ENCODE measurements at places on chromosomes 7 and 10.

DNA sequence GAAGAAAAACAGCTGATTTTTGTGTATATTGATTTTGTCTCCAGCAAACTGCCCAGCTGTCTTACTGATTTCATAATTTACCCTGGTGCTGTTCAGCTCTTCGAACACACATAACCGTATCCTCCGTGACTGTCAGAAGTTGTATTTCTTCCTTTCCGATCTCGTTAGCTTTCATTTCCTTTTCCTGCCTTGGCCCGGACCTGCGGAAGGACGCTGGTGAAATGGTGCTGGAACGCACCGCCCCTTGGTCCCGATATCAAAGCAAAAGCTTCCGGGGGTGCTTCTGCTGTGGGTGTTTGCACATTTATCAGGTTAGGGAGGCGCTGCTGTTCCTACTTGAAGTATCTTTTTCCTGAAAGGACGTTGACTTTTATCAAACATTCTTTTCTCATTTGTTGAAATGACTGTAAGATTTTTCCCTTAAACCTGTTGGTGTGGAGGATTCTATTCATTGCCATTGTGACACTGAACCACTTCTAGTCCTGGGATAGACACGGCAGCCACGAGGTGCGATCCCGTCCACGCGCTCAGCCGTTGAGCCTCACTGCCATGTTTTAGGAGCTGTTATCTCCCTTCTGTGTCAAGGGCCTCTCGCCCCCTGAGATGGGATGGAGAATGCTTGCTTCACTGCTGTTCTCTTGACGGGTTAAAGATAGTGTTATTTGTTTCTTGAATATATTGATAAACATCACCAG is 72.6 kb downstream of the FOXL3 start:
- DNase-seq: no peak

GRCh38 chr7:81908220-81908619 is 138.4 kb upstream of the HGF start:
- no peak for DNase-seq

DNA sequence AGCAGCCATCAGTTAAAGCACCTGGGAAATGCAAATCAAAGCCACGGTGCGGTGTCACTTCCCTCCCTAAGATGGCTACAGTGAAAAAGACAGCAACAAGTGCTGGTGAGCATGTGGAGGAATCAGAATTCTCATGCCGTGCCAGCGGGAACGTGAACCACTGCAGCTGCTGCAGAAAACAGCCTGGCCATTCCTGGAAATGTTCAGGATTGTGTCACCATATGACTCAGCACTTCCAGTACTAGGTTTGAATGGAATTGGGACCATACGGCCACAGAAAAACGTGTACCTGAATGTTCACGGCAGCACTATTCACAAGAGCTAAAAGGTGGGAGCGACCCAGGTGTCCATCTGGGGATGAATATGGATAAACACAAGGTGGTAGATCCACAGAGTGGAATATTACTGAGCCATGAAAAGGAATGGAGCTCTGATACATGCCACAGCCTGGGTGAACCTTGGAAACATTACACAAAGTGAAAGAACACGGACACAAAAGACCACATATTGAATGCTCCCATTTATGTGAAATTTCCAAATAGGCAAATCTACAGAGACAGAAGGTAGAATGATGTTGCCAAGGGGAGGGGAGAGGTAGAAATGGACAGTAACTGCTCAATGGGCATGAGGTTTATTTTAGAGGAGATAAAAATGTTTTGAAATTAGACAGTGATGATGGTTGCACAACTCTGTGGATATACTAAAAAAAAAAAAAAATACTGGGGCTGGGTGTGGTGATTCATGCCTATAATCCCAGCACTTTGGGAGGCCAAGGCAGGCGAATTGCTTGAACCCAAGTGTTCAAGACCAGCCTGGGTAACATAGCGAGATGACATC is 61.6 kb downstream of the MICALL2 start:
- DNase-seq: no peak

GRCh38 chr10:88982366-88982765 is 8.2 kb upstream of the FAS start:
- DNase-seq: no peak

DNA sequence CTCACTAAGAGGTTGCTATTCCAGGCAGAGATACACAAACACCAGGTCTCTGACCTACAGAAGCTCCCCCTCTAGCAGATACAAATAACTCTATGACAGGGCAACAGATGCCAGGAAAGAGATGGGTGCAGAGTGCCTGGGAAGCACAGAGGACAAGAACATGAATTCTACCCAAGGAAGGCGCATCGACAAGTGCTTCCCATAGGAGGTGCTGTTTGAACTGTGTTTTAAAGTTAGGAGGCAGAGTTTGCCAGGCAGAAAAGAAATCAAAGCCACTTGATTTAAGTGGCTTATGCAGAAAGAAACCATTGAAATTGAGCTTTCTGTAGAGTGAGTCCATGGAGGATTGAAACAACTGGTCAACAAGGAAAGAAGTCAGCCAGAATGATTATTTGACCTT is 35.3 kb upstream of the EGR2 start:
- no peak for DNase-seq

DNA sequence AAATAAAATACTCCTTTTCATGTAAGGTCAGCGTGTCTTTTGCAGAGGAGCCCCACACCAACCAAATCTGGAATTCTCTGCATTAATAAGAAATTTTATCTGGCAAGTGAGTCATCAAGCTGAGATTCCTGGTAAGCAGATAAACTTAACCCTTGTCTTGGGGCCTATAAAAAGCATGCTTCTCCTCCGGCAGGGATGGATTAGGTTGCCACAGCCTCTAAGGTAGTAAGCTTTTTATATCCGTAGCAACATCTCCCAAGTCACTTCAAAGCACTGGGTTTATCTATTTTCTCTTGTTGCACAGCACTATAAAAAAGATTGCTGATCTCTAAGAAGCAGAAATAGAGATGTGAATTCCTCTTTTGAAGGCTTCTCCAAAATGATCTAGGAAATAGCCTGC is 202.8 kb upstream of the NOBOX start:
- no peak for DNase-seq

DNA sequence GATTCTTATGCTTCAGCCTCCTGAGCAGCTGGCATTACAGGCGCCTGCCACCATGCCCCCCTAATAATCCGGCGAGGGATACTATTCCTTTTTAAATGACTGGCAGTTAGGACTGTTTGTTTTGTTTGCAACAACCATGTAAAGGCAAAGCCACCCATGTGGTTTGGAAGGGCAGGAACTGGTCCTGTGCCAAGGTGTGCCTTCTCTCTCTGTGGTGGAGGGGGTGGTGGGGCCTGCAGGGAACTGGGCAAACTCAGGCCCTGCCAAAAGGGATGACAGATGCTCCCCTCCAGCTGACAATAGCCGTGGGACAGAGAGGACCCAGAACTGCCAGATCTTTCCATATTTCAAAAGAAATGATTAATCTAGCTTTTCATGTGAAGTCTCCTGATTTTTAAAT is 23.5 kb upstream of the WAPL start:
- DNase-seq: no peak
